RPMI7951 (cell line): ENCODE measurements at places on chromosomes 2 and 18. TPM values are rescaled to one million over a fixed set of nuclear protein-coding genes. Genes with fewer than 3 reads are reported as not detected.

The LYG2 gene
- not detected in 2 replicates for total RNA-seq

The GTF2A1L gene
- 0.29 and 0.60 TPM in 2 replicates for total RNA-seq

The SOX11 gene
- under 0.01 TPM in 1 of 2 replicates, not detected in the other for total RNA-seq

The LRRC30 gene
- total RNA-seq, result not detected in 2 replicates

The LOXHD1 gene
- total RNA-seq, result not detected in 2 replicates
